ENCODE measurements at places on chromosomes 5 and 9.

GRCh38 chr9:79256691-79257213, 315.0 kb upstream of the TLE4 start:
- no peak for DNase-seq

- peak; percentile 93 for DNase-seq
These were observed 15.6 kb downstream of the DNM1 start for GRCh38 chr9:128218518-128219389.

- DNase-seq, result no peak
These were observed 49.2 kb downstream of the ITGA2 start for GRCh38 chr5:53038196-53038847.

- no peak for DNase-seq
These were observed 4.9 kb downstream of the EXOSC2 start for GRCh38 chr9:130698514-130698913.

GRCh38 chr9:123348317-123348992, 7.5 kb upstream of the CRB2 start:
- no peak for DNase-seq

GRCh38 chr5:154236011-154236410, 45.5 kb downstream of the GALNT10 start:
- no peak for DNase-seq

DNA sequence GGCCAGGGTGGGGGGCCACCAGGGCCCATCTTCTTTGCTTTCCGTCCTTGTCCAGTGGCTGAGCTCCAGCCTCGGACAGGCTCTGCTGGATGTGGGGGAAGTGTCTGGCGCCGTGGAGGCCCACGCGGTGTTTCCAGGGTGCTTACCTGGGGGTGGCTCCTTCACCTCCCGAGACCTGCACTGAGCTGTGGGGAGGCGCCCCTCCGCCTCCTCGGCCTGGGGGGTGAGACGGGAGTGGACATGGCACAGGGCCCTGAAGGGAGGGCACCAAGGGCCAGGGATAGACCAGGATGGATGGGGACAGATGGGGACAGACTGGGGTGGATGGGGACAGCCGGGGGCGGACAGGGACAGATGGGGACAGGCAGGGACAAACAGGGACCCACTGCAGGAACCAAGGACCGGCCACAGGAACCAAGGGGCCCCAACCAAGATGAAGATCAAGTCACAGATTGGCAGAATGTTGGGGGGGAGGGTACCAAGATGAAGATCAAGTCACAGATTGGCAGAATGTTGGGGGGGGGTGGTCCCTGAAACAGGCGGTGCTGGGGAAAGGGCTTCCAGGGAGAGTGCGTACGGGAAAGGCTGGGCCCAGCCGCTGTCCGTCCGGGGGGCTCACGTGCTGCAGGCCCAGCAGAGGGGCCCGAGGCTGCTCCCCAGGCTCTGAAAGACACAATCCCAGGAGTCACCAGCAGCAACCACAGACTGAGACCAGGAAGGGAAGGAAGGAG, 13.3 kb upstream of the QSOX2 start:
- DNase-seq, result no peak

DNA sequence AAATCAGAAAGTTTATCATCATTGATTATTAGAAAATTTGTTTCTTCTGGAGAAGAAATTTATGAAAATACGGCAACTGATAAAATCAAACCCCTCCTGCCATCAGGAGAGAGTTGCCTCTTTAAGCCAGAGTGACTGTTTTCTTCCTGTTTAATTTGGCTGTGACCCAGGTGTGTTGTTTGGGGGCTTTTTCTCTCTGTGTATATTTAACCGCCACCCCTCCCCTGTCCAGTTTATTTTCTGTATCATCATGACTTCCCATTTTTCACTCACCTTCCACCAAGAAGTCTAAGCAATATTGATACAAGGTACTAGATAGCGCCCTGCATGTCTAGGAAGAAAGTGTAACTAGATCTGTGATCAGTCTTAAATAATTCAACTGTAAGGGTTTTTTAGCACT, 50.1 kb downstream of the FAM78A start:
- DNase-seq, result no peak

DNA sequence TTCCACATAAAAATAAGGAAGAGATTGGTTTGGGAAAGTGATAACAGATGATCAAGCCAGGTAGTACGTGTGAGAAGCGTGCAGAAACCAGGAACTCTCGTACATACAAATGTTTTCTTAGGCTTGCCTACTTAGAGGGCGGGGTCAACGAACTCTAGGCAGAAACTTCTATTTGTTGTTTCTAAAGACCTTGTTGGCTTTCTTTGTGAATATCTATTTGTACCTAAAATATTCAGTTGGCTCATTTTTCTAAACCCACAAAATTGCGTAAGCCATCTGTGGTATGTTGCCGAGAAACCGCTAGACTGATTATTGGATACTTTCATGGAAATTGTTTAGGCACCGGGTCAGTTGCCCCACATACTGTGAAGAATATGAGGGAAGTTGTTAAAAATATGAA, 458.5 kb downstream of the MAT2B start:
- DNase-seq, result no peak

- no peak for DNase-seq
These were observed 4.6 kb downstream of the PTGES start for GRCh38 chr9:129748249-129748648.

DNA sequence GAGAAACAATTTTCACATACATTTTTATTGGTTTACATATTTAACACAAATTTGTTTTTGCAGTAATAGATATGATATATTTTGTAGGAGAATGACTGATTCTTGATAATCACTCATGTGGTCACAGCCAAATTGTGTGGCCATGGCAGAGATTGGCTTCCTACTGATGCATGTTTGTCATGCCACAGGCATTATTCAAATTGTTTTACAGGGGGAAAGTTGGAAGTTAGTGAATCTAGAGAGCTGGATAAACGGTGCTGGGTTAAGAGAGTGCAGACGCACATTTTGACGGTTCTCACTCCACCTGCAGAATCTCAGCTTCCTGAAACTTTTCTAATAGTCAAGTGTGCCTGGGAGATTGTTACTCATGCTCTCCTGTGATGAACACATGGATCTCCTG, 91.1 kb upstream of the FBN2 start:
- DNase-seq, result no peak
